Osteoblast (primary cell): ENCODE measurements at places on chromosomes 4 and X. TPM values are rescaled to one million over a fixed set of nuclear protein-coding genes. Genes with fewer than 3 reads are reported as not detected.

- H3K4me3 ChIP-seq: no peak overlapping the region
- DNase-seq: peak; percentile 83
- peaks cover 20% of the 10 kb centered on the region for H3K4me1 ChIP-seq
- H3K27ac ChIP-seq: no peak overlapping the region
Observed at GRCh38 chr4:2254665-2255500, 7.0 kb downstream of the MXD4 start.

DNA sequence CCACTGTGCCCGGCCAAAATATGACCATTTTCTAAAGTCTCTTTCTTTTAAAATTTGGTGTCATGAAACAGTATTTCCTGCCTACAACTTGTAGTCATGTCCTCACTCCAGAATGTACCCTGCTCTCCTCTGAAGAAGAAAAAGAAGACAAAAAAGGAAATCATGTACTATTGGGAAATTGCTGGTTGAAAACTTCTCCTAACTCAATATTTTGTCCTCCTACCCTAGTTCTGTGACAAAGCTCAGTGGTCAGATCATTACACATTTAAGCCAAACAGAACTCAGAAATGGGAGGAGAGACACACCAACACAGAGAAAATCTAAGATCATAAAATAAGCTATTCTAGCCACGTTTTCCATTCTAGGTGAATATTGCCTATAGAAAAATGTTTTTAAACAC lies 127.7 kb downstream of the IRF2 start:
- H3K27ac ChIP-seq: no peak overlapping the region
- no peaks in the 10 kb centered on the region for H3K27me3 ChIP-seq
- no peak for DNase-seq
- no peak overlapping the region for H3K4me3 ChIP-seq
- H3K36me3 ChIP-seq: no peaks in the 10 kb centered on the region

GRCh38 chr4:61782133-61782532 lies 582.0 kb downstream of the ADGRL3 start:
- no peaks in the 10 kb centered on the region for H3K4me1 ChIP-seq
- H3K27ac ChIP-seq: no peak overlapping the region
- DNase-seq: no peak
- H3K36me3 ChIP-seq: no peaks in the 10 kb centered on the region
- H3K4me3 ChIP-seq: no peak overlapping the region

DNA sequence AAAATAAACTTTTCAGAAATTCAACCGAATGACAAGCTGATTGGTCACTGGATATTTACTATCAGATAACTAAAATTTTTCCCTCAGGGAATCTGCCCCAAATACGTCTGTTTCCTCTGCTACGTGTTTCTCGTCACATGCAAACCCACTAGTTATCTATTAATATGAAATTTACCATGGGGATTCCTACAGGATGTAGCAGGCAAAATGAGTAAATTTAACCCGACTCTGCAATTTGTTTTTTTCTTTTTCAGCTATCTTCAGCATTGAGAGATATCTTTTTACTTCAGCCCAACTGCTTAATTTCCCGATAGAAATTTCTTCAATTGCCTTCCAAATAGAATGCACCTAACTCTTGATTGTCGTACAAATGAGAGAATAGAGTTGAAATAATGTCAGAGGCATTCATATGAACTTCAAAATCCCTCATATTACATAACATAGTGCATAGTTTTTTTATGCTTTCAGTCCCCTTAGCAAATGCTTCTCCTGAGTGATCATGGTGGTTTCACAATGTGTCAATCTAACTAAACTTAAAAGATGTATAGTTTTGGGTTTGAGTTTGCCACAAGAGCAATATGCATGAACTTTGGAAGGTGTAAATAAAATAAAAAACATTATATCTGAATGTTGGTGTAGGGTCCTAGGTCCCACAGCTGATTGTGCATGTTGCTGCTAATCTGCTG lies 913.1 kb upstream of the GRIA3 start:
- H3K4me3 ChIP-seq: no peak overlapping the region
- no peaks in the 10 kb centered on the region for H3K36me3 ChIP-seq
- no peaks in the 10 kb centered on the region for H3K27me3 ChIP-seq
- H3K27ac ChIP-seq: no peak overlapping the region

DNA sequence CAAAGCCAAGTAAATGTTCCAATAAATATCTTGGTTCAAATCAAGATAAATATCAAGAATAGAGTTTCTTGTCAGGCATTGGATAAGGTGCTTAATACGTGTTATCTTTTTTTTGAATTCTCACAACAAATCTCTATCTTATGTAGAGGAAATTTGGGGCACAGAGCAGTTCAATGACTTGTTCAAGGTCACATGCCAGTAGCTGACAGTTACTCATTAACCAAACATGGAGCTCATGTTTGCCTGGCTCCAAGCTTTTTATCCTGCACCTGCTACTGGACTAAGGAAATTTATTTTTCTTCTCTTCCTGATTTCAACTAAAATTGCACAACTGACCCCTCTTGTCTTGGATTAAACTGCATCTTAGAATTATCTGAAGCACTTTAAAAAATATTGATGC lies 76.3 kb downstream of the ATP10D start:
- no peak overlapping the region for H3K4me3 ChIP-seq
- H3K27me3 ChIP-seq: no peaks in the 10 kb centered on the region
- no peak overlapping the region for H3K27ac ChIP-seq
- H3K36me3 ChIP-seq: peaks cover 39% of the 10 kb centered on the region
- peaks cover 9% of the 10 kb centered on the region for H3K4me1 ChIP-seq

DNA sequence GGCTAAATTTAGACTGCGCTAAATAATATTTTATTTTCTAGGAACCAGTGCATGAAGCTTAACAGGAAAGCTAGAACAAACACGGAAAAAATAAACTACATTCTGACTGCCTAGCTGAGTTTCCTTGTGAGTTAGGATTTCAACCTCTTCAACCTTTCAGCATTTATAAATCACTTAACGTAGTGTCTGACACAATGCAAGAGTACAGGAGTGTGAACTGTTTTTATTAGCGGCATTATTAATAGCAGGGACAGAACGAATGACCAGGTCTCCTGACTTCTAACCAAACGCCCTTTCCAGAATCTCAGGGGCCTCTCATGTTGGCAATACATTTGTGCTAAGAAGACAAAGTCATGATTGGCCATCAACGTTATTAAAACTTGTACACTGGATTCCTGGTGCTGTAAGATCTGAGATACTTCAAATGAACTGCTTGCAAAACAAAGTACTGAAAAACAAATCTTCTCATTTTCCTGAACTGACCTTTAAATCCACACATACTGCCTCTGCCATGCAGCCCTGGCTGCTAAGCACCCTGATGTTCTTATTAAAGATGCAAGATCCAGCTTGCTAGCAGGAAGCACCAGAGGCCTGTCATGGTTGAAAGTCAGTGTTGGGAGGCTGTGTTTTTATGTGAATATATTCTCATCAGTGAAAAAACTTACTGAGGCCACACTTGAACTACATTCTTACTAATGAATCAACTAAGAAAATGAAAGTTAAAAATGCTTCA lies 380.4 kb upstream of the CPEB2 start:
- peaks cover 3% of the 10 kb centered on the region for H3K4me1 ChIP-seq
- H3K27me3 ChIP-seq: no peaks in the 10 kb centered on the region
- H3K27ac ChIP-seq: no peak overlapping the region
- H3K4me3 ChIP-seq: no peak overlapping the region
- H3K36me3 ChIP-seq: no peaks in the 10 kb centered on the region
- no peak for DNase-seq

DNA sequence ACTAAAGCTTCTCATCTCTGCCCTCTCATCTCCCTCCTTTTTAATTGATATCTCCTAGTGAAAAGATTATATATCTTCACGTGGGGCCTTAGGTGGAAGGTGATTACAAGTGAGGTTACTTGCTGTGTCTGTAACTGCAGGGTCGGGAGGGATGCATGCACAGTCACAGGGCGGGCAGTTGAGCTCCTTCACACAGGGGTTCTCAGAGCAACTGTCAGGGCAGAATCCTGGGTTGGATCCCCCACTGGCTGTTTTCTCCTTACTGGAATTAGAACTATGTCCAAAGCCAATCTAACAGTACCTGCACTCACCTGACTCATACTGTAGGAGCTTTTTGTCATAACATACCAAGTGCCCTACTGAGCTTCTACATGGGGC lies 141.1 kb downstream of the AASDH start:
- H3K27ac ChIP-seq: no peak overlapping the region
- no peak for DNase-seq
- no peaks in the 10 kb centered on the region for H3K27me3 ChIP-seq

GRCh38 chrX:19680580-19680979 lies 165.3 kb upstream of the MAP3K15 start:
- peaks cover 21% of the 10 kb centered on the region for H3K4me1 ChIP-seq
- no peak for DNase-seq
- H3K27ac ChIP-seq: no peak overlapping the region
- H3K27me3 ChIP-seq: no peaks in the 10 kb centered on the region
- H3K36me3 ChIP-seq: no peaks in the 10 kb centered on the region

GRCh38 chr4:48557478-48557877 lies 67.4 kb downstream of the ZAR1 start:
- no peaks in the 10 kb centered on the region for H3K27me3 ChIP-seq
- no peaks in the 10 kb centered on the region for H3K4me1 ChIP-seq
- H3K4me3 ChIP-seq: no peak overlapping the region
- DNase-seq: no peak
- H3K36me3 ChIP-seq: peaks cover 31% of the 10 kb centered on the region

DNA sequence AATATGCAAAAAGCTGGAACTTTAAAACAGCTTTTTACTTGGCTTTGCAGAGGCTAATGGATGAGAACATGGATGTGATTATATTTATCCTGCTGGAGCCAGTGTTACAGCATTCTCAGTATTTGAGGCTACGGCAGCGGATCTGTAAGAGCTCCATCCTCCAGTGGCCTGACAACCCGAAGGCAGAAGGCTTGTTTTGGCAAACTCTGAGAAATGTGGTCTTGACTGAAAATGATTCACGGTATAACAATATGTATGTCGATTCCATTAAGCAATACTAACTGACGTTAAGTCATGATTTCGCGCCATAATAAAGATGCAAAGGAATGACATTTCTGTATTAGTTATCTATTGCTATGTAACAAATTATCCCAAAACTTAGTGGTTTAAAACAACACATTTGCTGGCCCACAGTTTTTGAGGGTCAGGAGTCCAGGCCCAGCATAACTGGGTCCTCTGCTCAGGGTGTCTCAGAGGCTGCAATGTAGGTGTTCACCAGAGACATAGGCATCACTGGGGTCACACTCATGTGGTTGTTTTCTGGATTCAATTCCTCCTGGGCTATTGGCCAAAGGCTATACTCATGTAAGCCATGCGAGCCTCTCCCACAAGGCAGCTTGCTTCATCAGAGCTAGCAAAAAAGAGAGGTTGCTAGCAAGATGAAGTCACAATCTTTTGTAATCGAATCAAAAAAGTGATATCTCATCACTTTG lies 15.6 kb downstream of the TLR8 start:
- no peaks in the 10 kb centered on the region for H3K4me1 ChIP-seq
- no peaks in the 10 kb centered on the region for H3K36me3 ChIP-seq
- H3K4me3 ChIP-seq: no peak overlapping the region

- no peaks in the 10 kb centered on the region for H3K4me1 ChIP-seq
- H3K36me3 ChIP-seq: no peaks in the 10 kb centered on the region
- H3K27ac ChIP-seq: no peak overlapping the region
Observed at GRCh38 chr4:128782875-128783614, 26.5 kb upstream of the JADE1 start.

DNA sequence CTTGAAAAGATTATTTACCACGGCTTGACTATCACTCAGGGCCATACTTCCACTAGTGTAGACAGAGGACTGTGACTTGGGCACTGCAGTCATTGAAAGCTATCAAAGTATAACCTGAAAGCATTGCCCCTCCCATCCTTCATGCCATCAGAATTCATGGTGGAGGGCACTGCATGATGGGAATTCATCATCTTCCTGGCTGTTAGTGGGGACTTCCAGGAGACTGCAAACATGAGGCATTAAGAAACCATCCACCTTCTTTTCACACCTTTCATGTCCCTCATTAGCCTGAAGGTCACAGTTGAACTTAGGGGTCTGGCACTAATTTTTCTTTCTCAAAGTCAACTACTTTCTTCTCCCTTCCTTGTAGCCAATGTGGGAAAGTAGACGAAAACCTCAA lies 25.8 kb downstream of the VSIG4 start:
- no peak for DNase-seq
- H3K27ac ChIP-seq: no peak overlapping the region
- no peak overlapping the region for H3K4me3 ChIP-seq
- no peaks in the 10 kb centered on the region for H3K4me1 ChIP-seq

GRCh38 chrX:131895807-131896206 lies 127.3 kb upstream of the STK26 start:
- H3K4me1 ChIP-seq: no peaks in the 10 kb centered on the region
- H3K27ac ChIP-seq: no peak overlapping the region
- DNase-seq: no peak
- peaks cover 34% of the 10 kb centered on the region for H3K27me3 ChIP-seq
- H3K36me3 ChIP-seq: no peaks in the 10 kb centered on the region

DNA sequence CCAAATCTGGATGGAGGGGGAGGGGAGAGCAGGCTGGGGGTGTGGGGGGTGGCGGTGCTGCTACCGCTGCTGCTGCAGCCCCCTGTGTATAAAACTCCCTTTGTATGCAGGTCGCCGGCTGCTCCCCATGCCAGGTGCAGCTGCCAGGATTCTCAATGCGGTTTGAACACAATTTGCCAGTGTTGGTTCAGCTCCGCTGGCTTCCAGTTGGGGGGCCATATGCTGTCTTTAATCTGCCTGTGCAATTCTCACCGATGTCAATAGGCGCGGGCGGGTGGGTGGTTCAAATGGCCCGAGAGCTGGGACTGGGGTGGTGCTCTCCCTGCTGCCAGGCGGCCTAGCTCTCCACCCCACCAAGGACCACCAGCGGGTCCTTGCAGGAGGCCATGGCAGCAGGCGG lies 257.6 kb downstream of the BCOR start:
- H3K4me1 ChIP-seq: no peaks in the 10 kb centered on the region
- peaks cover 20% of the 10 kb centered on the region for H3K27me3 ChIP-seq
- no peak for DNase-seq
- H3K4me3 ChIP-seq: no peak overlapping the region

- no peak for DNase-seq
- H3K36me3 ChIP-seq: no peaks in the 10 kb centered on the region
- no peak overlapping the region for H3K4me3 ChIP-seq
Observed at GRCh38 chrX:119917877-119918276, 22.2 kb downstream of the AKAP14 start.

The IL1RAPL2 gene
- not detected in 2 replicates for total RNA-seq

The OR13H1 gene
- total RNA-seq: not detected in 2 replicates

The FGF13 gene
- 0.36 TPM in 1 of 2 replicates, not detected in the other for total RNA-seq

The PPEF2 gene
- total RNA-seq: not detected in 2 replicates

The TMSB4X gene
- total RNA-seq: 5,120 and 5,652 TPM in 2 replicates
